Activated naive CD4-positive, alpha-beta T cell treated with anti-CD3 and anti-CD28 coated beads, Interleukin-2, amount 50 U/mL, for 72 hours (primary cell): ENCODE measurements at places on chromosomes 5 and 9. TPM values are rescaled to one million over a fixed set of nuclear protein-coding genes. Genes with fewer than 3 reads are reported as not detected.

Gene NUTM2F
- total RNA-seq = not detected

Gene NR4A3
- total RNA-seq = 19.2 TPM

- no peak for DNase-seq
These were observed 784 bp downstream of the NLN start for GRCh38 chr5:65722575-65723403.

GRCh38 chr5:85538362-85538761 lies 1079.4 kb upstream of the COX7C start:
- DNase-seq = no peak
